CD14-positive monocyte (primary cell): ENCODE measurements at places on chromosomes 16 and 17.

GRCh38 chr16:60818465-60818864, 1217.8 kb downstream of the CDH8 start:
- no peak for DNase-seq

DNA sequence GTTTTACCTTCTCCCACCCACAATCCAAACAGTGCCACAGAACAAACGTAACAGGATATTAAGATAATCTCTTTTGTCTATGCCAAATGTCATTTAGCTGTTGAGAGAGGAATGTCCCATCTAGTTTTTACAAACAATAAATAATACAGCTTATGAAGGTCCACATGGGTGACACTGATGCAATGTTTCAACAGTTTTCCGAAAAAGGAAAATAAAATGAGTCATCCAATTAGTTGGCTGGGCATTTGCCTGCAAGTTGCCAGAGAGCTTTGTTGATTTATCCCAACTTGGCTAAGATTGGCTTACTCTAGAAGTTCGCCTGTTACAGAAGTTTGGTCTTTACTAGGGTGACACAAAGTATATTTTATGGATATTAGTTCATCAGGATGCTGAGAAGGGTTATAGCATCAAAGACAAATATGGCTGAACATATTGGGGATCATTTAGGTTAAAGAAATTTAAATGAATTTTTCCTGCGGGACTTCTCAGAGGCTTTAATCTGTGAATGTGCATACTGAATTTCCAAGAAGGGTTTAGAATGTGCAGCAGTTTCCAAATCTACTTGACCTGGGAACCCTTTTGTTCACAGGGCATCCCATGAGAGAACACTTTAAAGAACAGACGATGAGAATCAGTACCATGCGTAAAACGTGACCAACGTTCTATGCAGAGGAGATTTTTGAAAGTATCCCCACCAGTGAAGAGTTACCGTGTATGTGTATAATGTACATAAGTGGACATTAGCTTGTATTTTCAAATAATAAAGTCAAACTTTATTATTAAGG, 73.1 kb downstream of the CDH13 start:
- DNase-seq: no peak

- no peak for DNase-seq
Measured at GRCh38 chr16:86026916-86027315, 128.0 kb downstream of the IRF8 start.

GRCh38 chr16:35523991-35524390, 2064.6 kb downstream of the TP53TG3F start:
- no peak for DNase-seq

DNA sequence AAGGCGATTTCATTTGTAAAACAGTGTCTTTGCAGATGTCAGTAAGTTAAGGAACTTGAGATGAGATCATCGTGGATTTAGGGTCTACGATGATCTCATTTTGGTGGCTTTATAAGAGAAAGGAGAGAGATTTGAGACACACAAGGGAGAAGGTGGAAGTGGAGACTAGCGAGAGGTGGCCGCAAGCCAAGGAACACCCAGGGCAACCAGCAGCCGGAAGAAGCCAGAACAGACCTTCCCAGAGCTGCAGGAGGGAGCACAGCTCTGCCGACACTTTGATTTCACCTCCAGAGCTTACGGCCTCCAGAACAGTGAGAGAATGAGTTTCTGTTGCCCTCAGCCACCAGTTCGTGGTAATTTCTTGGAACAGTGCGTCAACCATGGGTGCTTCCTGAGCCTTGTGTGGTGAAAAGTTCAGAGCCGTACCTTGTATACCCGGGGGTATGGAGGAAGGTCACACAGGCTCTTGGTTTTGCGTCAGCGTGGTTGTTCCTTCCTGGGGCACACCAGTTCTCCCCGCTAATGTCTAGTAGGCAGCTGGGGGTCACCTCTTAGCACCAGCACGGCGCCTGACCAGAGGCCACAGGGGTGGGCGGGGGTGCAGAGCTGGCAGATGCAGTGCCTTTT, 12.9 kb upstream of the SEC14L1 start:
- DNase-seq: peak; percentile 67

- DNase-seq: peak; percentile 13
Measured at GRCh38 chr16:2955779-2956578, 8.1 kb upstream of the KREMEN2 start.
